ENCODE measurements at places on chromosomes 7 and 10.

GRCh38 chr7:122949186-122949585 is 46.3 kb downstream of the TAS2R16 start:
- DNase-seq: no peak

GRCh38 chr10:94630017-94630688 is 53.4 kb upstream of the CYP2C18 start:
- no peak for DNase-seq

DNA sequence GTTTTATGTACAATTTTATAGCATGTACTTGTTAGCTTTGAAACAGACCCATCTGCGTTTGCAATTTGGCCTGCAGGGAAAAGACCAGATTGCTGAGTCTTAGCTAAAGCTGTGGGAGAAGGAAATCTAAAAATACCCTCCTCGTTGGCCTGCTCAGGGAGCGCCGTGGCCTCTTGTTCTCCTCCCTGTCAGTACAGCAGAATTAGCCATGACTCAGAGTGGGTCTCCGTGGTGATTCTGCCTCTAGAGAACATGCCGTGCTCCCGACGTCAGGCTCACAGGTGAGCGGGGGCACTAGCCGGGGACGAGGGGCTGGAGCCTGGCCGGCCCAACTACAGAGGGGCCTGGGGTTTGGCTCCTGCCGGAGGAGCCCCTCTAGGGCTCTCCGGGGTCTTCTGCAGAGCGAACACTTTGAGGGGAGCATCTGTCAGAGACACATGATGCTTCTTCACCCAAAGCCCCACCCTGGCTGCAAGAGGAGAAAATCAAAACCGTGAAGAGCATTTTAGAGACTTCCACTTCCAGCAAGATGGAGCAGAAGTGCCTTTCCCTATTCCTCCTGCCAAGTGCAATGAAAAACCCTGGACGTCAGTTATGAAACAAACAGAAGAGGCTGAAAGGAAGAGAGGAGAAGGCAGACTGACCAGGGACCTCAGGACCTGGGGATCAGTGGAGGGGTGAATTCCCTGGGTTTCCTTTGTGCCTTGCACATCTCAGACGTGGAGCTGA is 98.9 kb downstream of the LHPP start:
- no peak for DNase-seq

GRCh38 chr10:5393529-5393928 is 11.1 kb downstream of the TUBAL3 start:
- DNase-seq: no peak

DNA sequence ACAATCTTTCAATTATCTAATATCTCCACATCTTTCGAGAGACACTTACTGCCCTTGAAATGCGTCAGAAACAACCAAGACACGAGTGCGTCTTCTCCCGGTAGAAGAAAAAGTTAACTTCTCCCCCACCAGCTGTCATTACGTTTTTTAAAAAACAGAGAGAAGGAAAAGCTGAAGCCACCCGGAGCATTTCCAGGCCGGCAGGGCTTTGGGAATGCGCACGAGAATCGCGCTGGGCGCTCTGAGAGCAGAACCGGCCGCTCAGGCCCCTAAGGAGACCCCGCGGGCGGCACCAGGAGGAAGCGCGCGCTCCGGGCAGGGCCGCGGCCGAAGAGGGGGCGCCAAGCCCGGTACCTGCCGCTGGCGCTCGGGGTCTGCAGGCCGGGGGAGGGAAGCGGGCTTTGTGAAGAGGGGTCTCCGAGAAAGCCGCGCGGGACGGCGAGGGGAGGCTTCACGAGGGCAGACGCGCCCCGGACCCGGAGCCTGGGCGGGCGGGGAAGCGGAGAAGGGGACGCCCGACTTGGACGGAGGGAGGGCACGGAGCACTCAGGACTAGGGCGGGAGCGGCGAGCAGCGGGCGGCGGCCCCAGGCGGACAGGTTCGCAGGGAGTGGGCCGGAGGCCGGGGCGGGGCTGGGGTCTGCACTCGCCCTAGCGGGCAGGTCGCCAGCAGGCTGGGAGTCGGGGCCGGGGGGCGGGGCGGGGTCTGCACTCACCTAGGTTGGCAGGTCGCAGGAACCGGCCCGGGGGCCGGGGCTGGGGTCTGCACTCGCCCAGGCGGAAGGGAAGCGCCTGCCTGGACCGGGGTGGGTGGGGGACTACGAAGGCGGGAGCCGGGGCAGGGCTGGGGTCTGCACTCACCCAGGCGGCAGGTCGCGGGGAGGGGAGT is 932 bp downstream of the ESYT2 start:
- DNase-seq: peak; percentile 82

DNA sequence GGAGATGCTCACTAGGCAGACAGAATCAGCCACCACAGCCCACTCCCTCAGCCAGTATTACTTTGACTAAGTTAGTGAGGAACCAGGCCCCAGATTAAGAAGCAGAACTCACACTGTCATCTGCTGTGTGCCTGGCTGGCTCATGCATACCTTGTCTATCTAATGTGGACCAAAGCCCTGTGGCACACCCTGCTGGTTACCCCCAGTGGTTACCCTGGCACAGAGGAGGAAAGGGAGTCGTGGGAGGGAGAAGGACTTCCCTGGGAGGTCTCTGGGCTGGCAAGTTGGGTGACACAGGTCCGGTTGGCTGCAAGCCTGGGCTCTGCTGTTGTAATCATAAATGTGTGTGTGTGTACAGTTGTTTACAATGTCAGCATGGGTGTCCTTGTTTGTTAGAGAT is 7.5 kb upstream of the SH2D4B start:
- DNase-seq: no peak

GRCh38 chr10:118754229-118754555 is 578 bp downstream of the CACUL1 start:
- peak; percentile 87 for DNase-seq

DNA sequence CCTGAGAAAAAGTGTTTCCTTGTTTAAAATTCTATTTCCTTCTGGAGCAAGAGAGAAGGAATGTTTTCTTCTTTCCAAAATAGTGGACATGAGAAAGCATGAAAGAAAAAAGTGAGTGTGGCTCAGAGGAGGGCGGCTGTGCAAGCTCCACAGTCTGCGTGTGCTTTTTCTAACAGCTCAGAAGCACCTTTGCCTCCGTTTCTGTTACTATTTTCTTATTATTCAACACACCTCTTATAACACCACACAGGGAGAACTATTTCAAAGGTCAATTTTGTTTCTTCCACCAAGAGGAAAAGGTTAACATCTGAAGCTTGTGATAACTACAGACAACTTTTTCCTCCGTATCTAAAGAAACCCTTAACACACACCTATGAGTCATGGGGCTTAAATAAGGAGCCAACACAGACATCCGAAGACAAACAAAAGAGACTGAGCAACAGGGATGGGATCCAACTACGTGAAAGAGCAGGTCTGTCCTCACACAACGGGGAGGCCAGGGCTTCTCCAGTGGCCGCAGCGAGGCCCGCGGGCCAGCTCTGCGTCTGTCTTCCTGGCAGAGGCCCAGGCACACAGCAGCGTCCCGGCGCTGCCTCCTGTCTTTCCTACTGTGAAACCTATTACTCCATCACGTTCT is 36.2 kb upstream of the NCAPG2 start:
- no peak for DNase-seq
